BJ (cell line): ENCODE measurements at places on chromosomes 5 and 9.

GRCh38 chr5:75668445-75668844 lies 48.8 kb downstream of the POC5 start:
- DNase-seq, result no peak

DNA sequence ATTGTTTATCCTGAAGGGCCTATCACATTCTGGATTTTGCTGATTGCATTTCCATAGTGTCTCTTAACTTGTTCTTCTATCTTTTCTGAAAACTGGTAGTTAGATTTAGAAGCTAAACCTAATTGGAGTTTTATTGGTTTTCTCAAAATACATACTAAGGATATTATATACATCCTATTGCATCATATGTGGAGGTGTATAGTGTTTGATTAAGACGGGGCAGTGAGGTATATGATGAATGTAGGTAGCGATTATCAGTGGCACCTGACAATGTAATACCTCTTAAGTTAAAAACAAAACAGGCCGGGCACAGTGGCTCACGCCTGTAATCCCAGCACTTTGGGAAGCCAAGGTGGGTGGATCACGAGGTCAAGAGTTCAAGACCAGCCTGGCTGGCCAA lies 35.0 kb downstream of the TGFBR1 start:
- no peak for DNase-seq

- DNase-seq, result no peak
Observed at GRCh38 chr5:143383988-143384387, 19.5 kb downstream of the NR3C1 start.

DNA sequence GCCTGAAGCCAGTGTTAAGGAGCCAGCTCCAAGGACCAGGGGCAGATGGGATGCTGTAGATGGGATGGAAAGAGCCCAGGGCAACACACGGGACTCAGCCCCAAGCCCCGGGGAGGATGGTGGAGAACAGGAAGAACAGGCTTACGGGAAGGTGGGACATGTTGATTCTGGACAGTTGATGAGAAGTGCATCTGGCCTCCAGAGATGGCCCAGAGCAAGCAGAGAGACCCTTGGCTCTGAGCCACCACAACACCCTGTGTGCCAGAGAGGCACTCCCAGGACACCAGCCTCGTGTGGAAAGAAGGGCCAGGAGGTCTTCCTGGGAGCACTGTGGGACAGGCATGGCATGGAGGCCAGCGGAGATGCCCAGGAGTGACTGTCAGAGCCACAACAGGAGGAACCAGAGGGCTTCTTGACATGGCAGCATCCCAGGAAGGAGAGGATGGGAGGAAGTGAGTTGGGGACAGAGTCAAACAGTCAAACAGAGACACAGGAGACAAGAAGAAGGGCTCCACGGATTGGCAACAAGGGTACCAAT lies 156.3 kb upstream of the MVB12B start:
- DNase-seq, result no peak

DNA sequence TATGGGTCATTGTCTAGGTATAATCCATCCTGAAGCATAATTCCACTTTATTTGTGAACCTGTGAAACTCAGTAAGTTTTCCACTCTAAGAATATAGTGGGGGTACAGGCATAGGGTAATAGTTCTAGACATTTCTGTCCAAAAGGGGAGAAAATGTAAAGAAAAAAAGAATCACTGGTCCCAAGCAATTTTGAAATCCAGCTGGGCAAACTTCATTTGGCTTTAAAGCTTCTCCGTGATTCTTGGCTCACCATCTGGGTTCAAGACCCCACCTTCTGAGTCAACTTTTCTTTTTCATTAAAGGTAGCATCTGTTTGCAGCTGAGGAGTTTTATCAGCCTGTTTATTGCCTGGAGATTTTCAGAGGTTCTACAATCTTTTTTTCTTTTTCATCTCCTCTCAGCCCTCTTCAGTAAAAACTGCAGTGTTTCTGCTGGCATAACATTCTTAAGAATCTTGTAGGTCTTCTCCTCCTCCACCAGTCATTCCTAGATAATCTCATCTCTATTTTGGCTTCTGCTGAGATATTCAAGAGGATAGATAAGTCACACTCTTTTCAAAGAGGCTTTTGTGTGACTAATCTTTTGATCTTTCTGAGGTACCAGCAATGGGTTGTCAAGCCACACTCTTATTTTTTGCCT lies 126.1 kb upstream of the PITX1 start:
- no peak for DNase-seq

- DNase-seq, result no peak
Observed at GRCh38 chr5:56108246-56108645, 113.5 kb upstream of the IL6ST start.

- DNase-seq, result no peak
Observed at GRCh38 chr5:7628248-7628647, 222.7 kb downstream of the CFAP90 start.

DNA sequence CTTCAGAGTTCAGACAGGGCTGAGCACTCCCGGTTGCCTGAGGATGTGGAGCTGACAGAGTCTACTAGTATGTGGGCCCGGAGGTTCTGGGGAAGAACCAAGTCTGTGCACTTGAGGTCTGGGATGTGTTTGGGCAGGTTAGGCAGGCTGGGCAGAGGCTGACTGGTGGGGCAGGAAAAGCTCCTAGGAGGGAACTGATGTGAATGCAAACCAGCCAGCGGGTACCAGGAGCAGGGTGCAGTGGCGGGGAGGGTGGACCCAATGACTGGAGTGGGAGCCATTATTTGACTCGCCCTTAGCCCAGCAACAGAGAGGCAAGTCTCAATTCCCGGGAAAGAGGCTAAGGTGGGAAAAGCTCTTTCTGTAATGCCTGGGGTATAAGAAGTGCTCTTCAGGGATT lies 419.9 kb upstream of the DAP start:
- no peak for DNase-seq

- no peak for DNase-seq
Observed at GRCh38 chr5:115343855-115344254, 47.4 kb upstream of the CCDC112 start.

GRCh38 chr5:168881427-168882149 lies 302.4 kb upstream of the PANK3 start:
- no peak for DNase-seq

- no peak for DNase-seq
Observed at GRCh38 chr5:53076014-53076583, 33.5 kb downstream of the MOCS2 start.

DNA sequence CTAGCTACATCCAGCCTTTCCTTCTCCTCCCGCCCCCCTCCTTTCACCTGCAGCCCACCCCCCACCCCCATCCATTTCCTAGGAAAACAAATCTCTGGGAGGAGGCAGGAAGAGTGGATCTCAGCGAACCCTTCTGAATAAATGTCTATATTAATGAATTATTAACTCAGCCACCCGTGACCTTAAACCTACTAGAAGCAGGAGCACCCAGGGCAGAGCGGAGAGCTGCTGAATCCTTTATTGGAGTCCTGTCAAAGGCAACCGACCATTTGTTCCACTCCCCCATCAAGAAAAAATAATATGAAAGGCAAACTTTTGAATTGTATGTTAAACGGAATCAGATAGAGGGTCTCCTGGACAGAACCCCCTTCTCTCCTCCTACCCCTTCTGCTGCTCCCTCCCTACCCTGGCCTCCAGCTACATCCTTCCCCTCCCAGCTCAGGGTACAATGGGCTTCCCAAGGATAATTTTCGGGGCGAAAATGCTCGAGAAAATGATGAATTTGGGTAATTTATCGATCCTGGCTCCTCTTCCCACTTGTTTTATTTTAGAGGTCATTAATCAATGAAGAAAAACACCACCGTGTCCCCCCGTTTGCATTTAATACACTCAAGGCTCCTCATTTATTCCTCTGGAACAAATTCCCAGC lies 3.3 kb upstream of the PRDM6 start:
- no peak for DNase-seq

DNA sequence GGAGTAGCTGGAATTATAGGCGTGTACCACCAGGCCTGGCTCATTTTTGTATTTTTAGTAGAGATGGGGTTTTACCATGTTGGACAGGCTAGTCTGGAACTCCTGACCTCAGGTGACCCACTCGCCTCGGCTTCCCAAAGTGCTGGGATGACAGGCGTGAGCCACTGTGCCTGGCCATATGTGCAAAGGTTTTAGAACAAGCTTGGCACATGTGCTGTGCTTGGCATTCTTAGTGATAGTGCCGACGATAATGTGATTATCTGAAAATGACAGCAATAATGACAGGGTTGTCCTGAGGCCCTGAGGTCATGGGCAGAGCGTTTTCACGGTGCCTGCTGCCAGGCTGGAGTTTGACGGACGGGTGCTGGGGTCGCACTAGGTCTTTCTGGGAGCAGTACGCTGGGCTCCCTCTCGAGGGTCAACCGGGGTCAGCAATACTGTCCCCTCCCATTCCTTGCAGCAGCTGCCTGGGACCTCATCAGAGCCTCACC lies 42.6 kb downstream of the HMCN2 start:
- DNase-seq, result no peak

DNA sequence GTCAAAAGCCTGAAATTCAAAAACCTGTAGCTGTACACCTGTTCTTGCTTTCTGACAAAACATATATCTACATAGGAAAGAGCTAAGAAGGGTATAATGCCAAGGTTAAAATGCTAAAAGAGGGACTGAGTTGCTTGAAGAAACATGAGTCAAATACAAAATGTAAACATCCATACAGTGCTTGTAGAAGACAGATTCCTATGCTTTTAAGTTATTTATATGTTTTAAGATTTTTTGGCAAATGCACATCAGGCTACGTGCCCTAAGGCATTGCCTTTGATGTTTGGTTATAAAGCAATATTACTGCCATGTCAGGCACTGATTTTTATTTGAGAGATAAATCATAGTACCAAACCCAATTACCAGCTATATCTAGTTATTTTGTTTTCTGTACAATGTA lies 269.0 kb downstream of the EDIL3 start:
- no peak for DNase-seq

DNA sequence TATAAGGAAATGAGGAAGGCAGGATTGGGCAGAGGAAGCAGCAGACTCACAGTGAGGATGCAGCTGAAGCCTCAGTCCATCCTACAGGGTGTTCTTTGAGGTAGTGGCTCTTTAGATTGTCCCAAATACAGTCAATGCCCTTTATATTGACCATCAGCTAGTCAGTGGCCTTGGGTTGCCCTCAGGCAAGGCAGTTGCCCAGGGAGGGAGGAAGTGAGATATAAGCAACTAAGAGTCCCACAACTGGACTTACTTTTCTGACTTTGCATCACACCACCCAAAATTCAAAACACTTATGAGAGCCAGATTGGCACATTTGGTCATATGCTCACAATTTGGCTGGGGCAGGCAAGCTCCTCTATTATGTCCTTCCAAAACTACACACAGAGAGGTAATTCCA lies 9.4 kb upstream of the SLC12A2 start:
- no peak for DNase-seq

DNA sequence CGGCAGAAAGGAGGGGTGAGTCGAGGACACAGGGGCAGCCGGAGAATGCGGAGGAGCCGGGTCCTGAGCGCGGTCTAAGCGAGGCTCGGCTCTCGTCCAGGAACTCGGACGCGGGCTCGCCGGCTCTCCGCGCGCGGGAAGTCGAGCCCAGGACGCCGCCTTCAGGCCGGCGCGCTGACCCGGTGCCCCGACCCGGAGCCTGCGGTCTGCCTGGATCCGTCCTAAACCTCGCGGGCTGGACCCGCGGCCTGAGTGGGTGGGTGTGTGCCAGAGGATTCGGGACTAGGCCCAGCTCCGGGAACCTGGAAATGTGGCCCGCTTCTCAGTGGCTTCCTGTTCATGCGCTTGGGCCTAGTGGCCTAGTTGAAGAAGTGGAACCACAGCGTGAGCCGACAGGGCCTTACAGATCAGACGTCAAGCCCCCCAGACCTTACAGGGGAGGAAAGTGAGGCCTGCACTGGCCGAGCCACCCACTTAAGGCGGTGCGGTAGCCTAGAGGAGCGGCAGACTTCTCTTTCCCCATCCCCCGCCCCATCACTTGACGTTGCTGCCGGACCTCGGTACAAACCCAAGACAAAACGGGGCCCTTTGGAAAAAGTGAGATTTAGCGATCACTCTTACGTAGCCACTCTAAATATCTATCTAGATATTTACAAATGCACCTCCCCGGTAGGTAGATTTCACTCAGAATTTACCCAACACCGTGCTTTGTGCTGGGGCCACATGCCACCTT lies 1.2 kb downstream of the CDKN2B-AS1 start:
- DNase-seq, result no peak
